Thymus (tissue), 14 donors: ENCODE measurements at places on chromosomes 11 and 22.

DNA sequence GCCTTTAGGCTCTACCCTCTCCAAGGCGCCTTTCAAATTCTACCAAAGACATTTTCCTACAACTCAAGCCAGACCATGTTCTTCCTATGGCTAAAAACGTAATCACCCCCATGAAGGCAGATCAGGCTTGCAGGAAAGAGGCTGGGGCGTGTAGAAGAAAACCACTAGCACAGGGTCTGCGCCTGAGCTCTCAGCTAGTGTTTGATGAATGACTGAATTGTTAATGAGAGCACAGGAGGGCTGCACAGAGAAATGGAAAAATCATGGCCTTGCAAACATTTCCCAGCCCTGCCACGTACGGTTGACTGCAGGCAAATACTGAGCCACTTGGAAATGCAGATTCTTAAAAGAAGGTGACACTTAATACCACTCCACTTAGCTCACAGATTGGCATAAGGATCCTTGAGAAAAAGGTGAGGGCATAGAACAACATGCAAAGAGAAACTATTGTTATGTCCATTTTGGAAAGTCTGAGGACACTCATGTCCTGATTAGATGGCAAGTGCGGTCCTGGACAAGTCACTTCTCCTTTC, 148.6 kb downstream of the NXPE2 start:
- no peaks in the 10 kb centered on the region for H3K36me3 ChIP-seq
- no peak for DNase-seq
- no peak overlapping the region for H3K4me3 ChIP-seq
- H3K27ac ChIP-seq, result no peak overlapping the region
- H3K4me1 ChIP-seq, result no peaks in the 10 kb centered on the region

DNA sequence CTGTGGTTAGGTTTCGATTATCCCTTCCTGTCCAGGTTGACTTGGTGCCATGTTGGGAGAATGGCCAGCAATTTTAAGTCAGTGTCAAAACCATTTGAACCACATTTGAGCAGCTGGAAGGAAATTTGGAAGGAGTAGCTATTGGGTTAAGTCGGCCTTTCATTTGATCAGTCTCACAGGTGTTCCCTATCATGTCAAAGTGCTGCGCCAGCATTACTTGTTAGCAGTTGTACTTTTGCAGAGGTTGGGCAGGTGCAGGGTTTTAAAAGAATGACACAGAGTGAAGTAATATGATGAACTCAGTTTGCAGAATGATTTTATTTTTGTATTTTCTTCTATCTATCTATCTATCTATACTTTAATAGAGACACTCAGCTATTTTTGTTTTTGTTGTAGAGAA, 6.4 kb upstream of the TYMP start:
- H3K4me3 ChIP-seq, result no peak overlapping the region
- DNase-seq, result no peak
- H3K36me3 ChIP-seq, result no peaks in the 10 kb centered on the region
- H3K4me1 ChIP-seq, result peaks cover 33% of the 10 kb centered on the region
- peaks cover 53% of the 10 kb centered on the region for H3K27me3 ChIP-seq
- H3K27ac ChIP-seq, result no peak overlapping the region

DNA sequence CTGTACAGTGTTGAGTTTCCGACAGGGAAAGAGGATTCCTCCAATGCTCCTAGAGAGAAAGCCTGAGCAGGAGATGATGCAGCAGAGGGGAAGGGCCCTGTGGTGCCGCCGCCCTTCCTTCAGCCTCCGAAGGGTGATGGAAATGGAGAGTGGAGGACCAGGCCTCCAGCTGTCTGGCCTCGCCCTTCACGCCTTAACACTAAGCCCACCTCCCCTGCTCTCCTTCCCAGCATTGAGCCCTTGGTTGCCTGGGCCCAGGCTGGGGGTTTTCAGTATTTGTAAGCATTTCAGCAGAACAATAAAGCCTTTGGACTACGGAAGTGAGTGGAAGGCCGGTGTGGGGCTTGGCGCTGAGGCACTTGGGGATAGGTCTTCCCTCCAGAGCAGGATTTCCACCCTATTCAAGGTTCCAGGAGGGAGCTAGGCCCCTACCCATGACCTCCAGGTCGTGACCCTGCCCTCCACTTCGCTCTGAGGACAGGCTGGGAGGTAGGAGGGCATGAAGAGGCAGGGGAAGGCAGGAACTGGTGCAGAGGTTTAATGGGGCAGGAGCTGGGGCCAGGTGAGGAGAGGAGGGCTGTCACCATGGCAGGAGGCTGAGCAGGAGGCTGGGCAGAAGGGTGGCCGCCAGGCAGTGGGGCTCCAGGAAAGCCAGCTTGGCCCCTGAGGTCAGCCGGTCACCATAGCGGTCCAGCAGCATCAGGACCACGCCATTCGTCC, 21.6 kb downstream of the TREH start:
- H3K27ac ChIP-seq, result no peak overlapping the region
- H3K4me1 ChIP-seq, result peaks cover 9% of the 10 kb centered on the region
- no peaks in the 10 kb centered on the region for H3K27me3 ChIP-seq
- no peak overlapping the region for H3K4me3 ChIP-seq
- no peak for DNase-seq

DNA sequence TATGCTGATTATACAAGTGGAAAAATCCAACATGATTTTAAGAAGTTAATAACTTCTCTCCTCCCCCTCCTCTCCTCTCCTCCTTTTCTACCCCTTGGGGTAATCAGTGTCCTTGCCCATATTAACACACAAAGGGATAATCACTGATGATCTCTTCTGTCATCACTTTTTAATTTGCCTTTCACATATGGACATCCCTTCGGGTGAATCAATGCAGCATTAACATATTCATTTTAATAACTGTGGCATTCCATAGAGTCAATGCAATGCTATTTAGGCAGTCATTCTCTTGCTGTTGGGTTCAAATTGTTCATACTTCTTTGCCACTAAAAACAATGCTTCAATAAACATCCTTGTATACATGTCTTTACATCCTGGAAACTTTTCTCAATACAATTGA, 42.9 kb upstream of the GLYATL2 start:
- H3K27me3 ChIP-seq, result no peaks in the 10 kb centered on the region
- no peak overlapping the region for H3K4me3 ChIP-seq
- no peaks in the 10 kb centered on the region for H3K4me1 ChIP-seq
- H3K36me3 ChIP-seq, result no peaks in the 10 kb centered on the region
- no peak overlapping the region for H3K27ac ChIP-seq

GRCh38 chr11:59556115-59556916, 45.0 kb downstream of the OR4D9 start:
- no peaks in the 10 kb centered on the region for H3K36me3 ChIP-seq
- H3K4me3 ChIP-seq, result peak overlapping the region; percentile 29
- DNase-seq, result no peak
- H3K27ac ChIP-seq, result no peak overlapping the region

DNA sequence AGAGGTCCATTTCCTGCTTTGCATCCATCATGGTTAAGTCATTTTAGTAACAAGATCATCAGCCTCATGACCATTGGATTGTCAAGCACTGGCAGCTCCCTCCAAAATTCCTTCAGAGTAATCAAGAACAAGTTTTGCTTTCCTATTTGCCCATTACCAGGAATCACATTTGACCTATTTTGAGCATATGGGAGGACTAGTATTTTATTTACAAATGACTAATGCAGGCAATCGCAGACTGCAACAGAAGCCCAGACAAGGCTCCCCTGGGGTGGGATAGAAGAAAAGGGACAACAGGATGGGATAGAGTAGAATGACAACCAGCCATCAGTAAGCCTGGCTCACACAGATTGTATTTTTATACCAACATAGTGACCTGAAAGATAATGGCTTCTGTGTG, 9.1 kb downstream of the MMP10 start:
- H3K4me3 ChIP-seq, result no peak overlapping the region
- no peaks in the 10 kb centered on the region for H3K4me1 ChIP-seq
- no peaks in the 10 kb centered on the region for H3K27me3 ChIP-seq

- no peak overlapping the region for H3K27ac ChIP-seq
- H3K4me1 ChIP-seq, result peaks cover 16% of the 10 kb centered on the region
- no peaks in the 10 kb centered on the region for H3K36me3 ChIP-seq
Observed at GRCh38 chr11:13304655-13305335, 27.2 kb downstream of the BMAL1 start.

DNA sequence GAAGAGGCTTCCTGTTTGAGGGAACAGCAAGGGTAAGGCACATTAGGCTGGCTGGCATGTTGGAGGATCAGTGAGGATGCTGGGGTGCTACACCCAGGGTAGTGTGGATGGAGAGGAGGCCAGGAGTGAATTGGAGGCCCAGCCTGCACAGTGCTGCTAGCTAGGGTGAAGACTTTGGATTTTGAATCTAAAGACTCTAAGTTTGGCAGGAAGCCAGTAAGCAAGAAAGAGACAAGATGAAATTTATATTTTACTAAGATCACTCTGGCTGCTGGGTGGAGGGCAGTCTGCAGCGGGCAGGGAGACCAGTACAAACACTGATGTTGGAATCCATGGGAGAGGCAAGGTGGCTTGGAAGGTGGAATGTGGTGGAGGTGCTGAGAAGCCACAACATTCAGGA, 43.6 kb downstream of the TSPAN18 start:
- DNase-seq, result no peak
- no peak overlapping the region for H3K4me3 ChIP-seq
- H3K27me3 ChIP-seq, result no peaks in the 10 kb centered on the region
- H3K27ac ChIP-seq, result no peak overlapping the region

DNA sequence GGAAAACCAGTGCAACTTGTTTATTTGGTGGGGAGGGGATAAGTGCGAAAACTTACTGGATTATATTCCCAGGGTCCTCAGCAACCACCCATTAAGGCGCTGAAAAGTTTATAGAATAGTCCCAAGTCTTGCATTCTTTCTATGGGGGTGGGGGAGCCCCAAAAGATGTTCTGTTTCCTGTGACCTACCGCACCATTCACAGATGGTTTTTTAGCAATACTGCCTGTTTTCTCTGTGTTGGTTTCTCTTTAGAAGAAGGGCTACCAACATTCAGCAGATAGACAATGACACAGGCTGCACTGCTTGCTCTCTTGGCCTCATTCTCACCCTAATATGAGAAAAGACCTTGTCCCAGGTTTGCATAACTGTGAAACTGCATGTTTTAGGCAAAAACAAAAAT, 86.5 kb downstream of the FAM76B start:
- H3K27ac ChIP-seq, result no peak overlapping the region
- no peaks in the 10 kb centered on the region for H3K36me3 ChIP-seq
- DNase-seq, result no peak
- no peaks in the 10 kb centered on the region for H3K27me3 ChIP-seq

DNA sequence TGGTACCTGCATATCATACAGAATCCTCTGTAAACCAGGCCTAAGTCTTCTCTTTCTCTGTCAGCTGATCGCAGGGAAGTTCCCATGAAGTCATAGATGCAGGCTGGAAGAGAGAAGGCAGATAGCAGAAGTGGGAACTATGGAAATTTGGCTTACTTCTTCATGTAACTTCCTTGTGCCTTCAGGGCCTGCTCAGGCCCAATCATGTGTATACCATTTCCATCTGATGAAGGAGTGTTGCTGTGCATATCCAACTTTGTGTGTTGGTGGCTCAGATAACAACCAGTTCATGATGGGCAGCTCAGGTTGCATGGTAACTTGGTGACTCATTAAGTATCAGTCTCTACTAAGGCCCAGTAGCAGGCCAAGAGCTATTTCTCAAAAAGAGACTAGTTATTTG, 53.1 kb upstream of the CEP295 start:
- no peak for DNase-seq
- H3K27ac ChIP-seq, result no peak overlapping the region
- H3K4me3 ChIP-seq, result no peak overlapping the region
- H3K27me3 ChIP-seq, result no peaks in the 10 kb centered on the region
- H3K4me1 ChIP-seq, result no peaks in the 10 kb centered on the region
- H3K36me3 ChIP-seq, result no peaks in the 10 kb centered on the region

GRCh38 chr11:26676641-26677040, 45.2 kb downstream of the SLC5A12 start:
- no peaks in the 10 kb centered on the region for H3K27me3 ChIP-seq
- H3K27ac ChIP-seq, result no peak overlapping the region
- no peak for DNase-seq
- no peaks in the 10 kb centered on the region for H3K4me1 ChIP-seq

GRCh38 chr22:37147186-37147990, 2.3 kb downstream of the IL2RB start:
- no peaks in the 10 kb centered on the region for H3K36me3 ChIP-seq
- peaks cover 29% of the 10 kb centered on the region for H3K4me1 ChIP-seq
- no peak overlapping the region for H3K4me3 ChIP-seq
- DNase-seq, result no peak

GRCh38 chr11:122339436-122340060, 223.5 kb upstream of the BLID start:
- H3K4me1 ChIP-seq, result no peaks in the 10 kb centered on the region
- H3K4me3 ChIP-seq, result no peak overlapping the region
- no peak overlapping the region for H3K27ac ChIP-seq
- no peaks in the 10 kb centered on the region for H3K36me3 ChIP-seq

GRCh38 chr11:47186076-47186699, at the start of gene PACSIN3:
Gene PACSIN3, minus strand, starts transcription at chr11:47186434. Its CDS starts 3,707 bp downstream, at chr11:47182727.
- H3K4me1 ChIP-seq, result peaks cover 19% of the 10 kb centered on the region
- peak within 1 kb of the TSS; percentile 9 for H3K27ac ChIP-seq
- no peak for DNase-seq
- H3K4me3 ChIP-seq, result peak within 1 kb of the TSS; percentile 30

- DNase-seq, result no peak
- H3K4me1 ChIP-seq, result peaks cover 55% of the 10 kb centered on the region
- H3K27ac ChIP-seq, result peak overlapping the region; percentile 17
- no peaks in the 10 kb centered on the region for H3K36me3 ChIP-seq
Observed at GRCh38 chr11:1924181-1924580, 4.7 kb downstream of the TNNT3 start.

DNA sequence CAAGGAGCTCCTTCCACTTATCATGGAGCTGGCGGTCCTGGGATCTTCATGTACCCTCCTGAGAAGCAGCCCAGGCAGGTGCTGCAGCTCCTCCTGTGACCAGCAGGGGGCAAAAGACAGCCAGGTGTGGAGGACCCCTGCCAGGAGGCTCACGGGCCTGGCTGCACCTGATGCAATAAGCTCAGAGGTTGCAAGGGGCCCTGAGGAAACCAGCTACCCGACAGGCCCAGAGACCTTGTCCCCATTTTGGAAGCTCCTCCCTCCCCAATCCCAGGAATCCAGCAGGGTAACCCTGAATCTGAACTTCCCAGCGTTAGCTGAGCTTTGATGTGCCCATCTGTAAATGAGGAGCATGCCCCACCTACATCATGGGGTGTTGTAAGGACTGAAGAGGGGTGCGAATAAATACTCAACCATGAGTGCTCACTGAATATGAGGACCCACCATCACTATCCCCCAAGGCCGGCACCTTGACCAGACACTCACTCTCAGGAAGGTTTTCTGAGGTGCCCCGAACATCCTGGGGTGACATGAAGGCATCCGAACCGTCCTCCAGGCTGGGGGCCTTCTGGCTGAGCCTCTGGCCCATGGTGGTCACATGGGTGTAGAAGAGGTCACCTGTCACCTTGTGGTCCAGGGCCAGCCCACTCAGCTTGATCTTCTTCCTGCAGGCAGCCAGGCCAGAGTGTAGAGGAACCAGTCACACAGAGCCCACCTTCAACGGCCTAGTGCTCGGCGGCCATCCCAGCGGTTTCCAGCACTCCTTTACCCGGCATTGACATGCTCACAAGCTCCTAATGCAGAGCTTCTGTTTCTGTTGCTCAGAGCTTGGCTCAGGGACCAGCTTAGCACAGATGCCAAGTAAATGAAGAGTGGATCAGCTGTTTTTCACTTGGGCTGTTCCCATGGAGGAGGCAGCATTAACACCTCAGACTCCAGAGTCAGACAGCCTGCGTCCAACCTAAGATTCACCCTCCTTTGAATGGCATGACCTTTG, 21.7 kb downstream of the SLC43A1 start:
- H3K27ac ChIP-seq, result no peak overlapping the region
- H3K27me3 ChIP-seq, result no peaks in the 10 kb centered on the region
- no peak overlapping the region for H3K4me3 ChIP-seq
